Fibroblast of the aortic adventitia (primary cell): ENCODE measurements at places on chromosomes 7 and 10.
A peak's percentile ranks its signal among the peaks of the same experiment; 100 is the strongest.

- peak; percentile 77 for DNase-seq
Measured at GRCh38 chr7:152050547-152050971, 25.1 kb downstream of the GALNT11 start.

DNA sequence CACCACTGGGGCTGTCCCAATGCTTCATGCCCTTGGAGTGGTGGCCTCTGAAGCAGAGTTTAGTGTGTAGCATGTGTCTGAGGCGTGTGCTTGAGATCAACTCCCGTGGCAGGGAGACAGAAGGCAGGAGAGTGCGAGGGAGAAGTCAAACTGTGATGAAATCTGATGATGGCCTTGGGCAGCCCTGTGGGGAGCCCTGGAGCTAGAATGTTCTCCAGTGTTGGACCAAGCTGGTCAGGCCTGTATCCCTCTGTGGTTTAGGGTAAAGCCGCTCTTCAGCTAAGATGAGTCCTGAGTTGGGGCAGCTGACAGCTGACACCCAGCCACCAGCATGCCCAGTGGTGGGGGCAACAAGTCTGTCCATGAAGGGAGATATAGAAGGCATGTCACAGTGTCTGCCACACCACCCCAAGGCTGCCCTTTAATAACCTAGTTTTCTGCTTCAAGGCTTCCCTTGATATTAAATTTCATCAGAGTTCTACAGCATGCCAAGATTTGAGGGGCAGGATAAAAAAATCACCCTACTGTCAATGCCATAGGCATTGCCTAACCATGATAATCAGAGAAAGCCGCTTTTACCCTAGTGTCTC is 170.5 kb upstream of the SVIL start:
- no peak for DNase-seq

GRCh38 chr10:102230264-102230860 is 4.3 kb downstream of the ELOVL3 start:
- DNase-seq: peak; percentile 50

DNA sequence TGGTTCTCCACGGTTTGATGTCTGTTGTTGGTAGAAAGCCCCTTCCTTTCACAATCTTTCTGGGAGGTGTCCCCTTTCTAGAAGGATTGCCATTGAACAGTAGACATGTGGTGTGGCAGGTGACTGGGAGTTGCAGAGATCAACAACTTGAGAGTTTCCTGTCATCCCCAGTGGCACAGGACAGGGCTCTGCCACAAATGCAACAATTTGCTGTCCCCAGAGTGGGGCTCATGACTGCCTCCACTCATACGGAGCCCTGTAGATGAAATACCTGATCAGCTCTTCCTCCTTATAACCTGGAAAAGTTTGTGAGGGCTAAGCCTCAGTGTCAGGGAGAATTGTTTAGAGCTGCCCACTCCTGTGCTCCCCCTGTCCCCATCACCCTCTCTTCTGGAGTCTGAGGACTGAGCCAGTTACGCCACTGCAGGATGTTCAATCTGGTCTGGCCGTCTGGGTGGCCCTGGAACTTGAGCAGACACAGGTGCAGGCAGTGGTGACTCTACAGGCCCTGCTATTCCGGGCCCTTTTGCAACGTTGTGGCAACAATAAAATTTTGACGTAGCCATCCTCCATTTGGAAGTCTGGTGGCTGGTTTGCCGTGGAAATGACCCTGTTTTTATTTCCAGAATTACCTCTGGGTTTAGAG is 6.5 kb downstream of the DBNL start:
- no peak for DNase-seq

DNA sequence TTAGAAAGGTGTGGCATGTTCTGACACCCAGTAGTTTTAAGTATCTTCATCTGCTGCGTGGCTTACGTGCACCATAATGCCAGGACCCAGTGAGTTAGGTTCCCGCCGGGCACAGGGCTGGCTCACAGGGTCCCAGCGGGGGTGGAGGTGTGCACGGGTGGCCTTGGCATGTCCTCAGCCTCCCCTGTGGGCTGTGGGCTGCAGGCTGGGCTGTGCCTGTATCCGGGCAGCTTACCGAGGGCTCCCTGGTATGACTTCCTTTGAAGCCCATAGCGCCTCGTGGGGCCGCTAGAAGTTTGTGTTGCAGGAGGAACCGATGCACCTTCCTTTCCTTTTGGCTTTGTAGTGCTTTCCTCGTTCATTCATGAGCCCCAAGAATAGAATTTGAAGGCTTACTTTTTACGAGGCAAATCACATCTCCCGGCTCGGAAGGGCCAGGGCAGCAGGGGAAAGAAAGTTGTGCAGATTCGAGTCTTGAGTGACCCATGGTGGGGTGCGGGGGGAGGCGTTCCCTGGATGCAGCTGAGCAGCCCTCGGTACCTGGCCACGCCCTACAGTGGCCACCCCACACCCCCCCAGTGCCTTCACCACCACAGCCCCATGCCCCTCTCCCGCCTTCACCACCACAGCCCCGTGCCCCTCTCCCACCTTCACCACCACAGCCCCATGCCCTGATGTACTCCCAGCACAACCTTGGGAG is 113.2 kb downstream of the WDR37 start:
- DNase-seq: no peak

GRCh38 chr7:2487586-2488271 is 11.5 kb upstream of the GRIFIN start:
- DNase-seq: peak; percentile 37

DNA sequence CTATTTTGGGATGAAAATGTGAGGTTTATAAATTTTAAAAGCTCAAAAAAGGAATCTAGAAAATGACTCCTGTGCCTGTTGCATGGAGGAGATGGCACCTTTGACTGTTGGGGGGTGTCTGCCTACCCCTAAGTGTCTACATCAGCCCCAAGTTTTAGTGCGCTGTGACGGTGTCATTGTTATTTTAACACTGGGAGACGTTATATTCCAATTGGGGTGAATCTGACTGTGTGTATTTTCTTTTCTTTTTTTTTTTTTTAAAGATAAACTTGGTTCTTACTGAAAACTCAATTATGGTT is 517 bp downstream of the SRGN start:
- DNase-seq: no peak
